Renal pelvis (tissue), 12 donors: ENCODE measurements at places on chromosomes 7 and 10. TPM values are rescaled to one million over a fixed set of nuclear protein-coding genes. Genes with fewer than 3 reads are reported as not detected.

DNA sequence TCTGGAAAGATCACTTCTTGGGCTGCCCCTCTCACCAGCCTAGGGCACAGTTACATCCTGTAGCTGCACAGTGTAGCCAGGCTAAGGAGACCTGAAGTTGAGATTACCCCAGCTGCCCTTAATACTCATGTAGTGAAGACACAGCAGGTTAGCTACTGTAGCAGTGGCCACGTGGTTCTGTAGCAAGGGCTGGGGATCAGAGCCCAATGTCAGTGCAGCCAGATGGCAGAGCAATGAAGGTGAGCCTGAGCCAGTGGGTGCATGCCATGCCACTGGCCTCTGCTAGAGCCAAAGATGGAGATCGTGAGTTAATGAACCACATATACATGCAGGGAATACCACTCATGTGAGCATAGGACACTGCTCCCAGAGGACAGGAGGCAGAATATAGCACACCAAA lies 15.5 kb downstream of the AMPH start:
- DNase-seq = no peak

DNA sequence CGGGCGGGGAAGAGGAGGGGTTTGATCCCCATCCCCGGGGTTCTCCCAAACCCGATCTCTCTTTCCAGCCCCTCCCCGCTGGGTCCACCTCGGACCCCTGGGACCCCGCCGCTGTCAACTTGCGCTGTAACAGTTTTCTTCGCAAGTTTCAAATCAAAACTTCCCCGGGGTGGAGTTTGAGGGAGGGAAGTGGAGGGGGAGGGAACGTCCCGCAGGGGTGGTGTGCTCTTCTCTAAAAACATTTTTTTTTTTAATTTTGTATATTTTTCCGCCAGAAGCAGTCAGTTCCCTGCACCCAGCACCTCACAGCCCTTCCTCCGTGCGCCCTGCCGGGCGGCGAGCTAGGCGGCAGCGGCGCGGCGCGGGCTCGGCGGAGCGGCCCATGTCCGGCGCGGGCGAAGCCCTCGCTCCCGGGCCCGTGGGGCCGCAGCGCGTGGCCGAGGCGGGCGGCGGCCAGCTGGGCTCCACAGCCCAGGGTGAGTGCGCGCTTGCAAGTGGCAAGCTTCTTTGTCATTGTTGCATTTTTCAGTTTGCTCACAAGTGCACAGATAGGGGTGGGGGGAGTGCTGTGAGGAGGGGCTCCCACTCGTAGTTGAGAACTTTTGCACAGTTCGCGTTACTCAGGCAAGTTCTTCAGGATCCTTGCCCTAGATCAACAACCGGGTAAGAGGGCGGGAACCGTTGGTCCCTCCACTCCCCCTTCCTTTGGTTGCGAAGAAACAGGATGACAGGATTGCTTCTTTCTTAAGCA lies 933 bp downstream of the MDFIC start:
- DNase-seq = peak; percentile 58

DNA sequence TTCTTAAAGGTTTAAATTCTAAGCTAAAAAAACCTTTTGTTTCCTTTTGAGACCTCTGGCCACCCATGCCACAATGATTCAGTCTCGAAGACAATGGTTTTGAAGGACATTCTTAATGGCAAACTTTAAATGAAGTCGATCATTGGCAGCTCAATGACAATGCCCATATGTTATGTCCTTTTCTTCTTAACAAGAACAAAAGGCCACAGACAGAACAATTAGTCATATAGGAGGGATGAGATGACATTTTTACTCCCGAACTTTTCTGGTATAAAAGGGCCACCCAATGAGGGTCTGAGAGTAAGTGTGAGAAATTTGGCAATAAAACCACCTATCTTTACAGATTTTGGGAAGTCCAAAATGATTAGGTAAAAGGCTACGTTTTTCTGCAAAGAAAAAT lies at the start of gene NPS:
TSS of gene NPS (plus strand) at position 301 of the 400 bp plus-strand sequence. CDS start at position 361, 60 bp downstream.
- DNase-seq = no peak

GRCh38 chr7:105841866-105842265 lies 34.5 kb downstream of the ATXN7L1 start:
- no peak for DNase-seq

GRCh38 chr7:143176128-143176527 lies 7.1 kb upstream of the TAS2R39 start:
- DNase-seq = no peak

DNA sequence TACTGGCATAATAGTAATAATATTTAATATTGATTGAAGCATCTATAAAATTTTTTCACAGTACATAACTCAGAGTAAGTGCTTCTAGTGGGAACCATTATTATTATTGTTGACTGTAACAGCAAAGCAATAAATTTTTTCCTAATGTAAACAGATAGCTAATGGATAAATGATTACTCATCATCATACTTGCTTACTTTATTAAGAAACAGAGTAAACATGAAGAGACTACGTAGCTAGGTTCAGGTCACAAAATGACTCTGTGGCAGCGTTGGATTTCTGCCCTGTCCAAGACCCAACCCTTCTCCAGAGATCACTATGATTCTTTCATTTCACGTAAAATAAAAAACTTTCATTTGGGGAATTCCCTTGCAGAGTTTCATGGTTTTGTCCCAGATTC lies 8.3 kb upstream of the ABCB5 start:
- DNase-seq = no peak

Gene UNCX
- 15.0 TPM for polyA plus RNA-seq

DNA sequence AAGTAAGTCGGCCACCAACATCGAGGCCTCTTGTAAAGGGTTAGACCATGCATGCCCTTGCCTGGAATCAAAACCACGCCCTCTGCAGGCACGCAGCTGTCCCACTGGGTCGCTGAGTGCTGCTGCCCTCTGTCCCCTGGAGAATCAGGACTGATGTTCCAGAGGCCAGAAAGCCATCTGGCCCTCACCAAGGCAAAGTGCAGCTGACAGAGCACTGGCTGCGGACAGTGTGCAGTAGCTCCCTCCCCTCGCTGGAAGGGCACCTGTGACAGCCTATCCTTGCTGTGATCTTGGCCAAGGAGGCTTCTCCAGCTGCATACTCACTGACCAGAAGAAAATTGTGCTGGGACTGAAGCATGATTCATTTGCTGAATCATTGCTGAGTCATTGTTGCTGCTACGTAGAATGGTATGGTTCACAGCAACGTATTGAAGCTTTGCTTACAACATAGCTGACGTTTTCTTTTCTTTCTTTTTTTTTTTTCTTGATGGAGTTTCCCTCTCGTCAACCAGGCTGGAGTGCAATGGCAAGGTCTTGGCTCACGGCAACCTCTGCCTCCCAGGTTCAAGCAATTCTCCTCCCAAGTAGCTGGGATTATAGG lies 30.4 kb downstream of the DDC start:
- DNase-seq = no peak

Gene PLAC9
- 30.8 TPM for polyA plus RNA-seq

- DNase-seq = no peak
Measured at GRCh38 chr7:98315318-98315993, 34.0 kb downstream of the BRI3 start.

GRCh38 chr7:130429019-130429418 lies 11.8 kb downstream of the CEP41 start:
- no peak for DNase-seq

Gene CD36
- 33.6 TPM for polyA plus RNA-seq

DNA sequence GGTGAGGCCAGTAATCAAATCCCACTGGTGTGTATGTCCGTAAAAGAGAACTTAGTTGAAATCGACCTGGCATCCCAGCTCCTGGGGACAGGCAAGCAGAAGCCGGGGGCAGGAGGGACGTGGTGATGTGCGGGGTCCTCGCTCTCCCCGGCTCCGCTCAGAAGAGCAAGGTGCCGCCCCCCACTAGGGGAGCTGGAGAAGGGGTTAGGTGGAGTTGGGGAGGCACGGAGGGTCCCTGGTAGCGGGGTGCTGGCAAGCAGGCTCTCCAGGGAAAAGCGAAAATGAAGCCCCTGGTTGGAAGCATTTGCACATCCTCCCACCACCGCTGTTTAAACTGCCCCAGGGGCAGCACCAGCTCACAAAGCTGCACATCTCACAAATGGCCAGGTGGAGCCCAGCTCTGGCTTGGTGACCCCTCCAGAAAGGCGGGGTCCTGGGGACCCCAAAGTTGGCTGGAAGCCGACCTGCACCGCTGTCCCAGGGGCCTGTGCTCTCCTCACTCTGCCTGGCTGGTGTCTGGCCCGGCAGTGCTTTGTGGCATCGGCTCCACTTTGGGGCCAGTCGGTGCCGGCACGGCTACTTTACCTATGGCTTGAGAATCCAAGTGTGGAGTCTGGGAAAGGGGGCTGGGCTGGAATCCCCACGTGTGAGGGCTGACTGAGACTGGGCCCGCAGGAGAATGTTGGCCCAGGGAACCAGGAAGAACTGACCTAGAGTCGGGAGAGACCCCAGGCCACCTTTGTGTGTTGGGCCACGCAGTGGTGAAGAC lies 2.9 kb upstream of the CFAP46 start:
- no peak for DNase-seq

Gene WEE2
- 0.30 TPM for polyA plus RNA-seq

DNA sequence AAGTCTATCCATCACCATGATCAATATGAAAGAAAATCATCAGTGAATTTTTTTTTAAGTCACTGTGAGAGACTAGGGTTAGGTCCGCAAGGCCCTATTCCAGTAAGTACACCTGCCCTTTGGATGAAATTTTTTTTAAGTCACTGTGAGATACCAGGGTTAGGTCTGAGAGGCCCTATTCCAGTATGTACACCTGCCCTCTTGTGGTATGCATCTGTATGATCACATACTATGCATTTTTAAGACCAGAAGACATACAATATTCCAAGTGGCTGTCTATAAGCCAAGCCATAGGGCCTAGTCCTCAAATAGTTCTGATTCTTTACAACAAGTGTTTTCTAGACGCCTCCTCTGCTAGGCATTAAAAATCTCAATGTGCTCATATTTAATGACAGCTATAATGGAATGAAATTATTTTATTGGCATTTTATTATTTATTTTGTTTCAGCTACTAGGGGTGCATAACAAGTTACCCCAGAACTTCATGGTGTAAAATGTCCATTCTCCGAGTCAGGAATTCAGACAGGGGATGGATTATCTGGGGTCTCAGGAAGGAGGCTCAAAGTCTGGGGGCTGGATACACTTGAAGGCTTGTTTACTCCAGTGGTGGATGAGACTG lies 53.1 kb downstream of the TEX36 start:
- peak; percentile 43 for DNase-seq

Gene LBX1
- polyA plus RNA-seq = 0.07 TPM

Gene IL6
- polyA plus RNA-seq = not detected

DNA sequence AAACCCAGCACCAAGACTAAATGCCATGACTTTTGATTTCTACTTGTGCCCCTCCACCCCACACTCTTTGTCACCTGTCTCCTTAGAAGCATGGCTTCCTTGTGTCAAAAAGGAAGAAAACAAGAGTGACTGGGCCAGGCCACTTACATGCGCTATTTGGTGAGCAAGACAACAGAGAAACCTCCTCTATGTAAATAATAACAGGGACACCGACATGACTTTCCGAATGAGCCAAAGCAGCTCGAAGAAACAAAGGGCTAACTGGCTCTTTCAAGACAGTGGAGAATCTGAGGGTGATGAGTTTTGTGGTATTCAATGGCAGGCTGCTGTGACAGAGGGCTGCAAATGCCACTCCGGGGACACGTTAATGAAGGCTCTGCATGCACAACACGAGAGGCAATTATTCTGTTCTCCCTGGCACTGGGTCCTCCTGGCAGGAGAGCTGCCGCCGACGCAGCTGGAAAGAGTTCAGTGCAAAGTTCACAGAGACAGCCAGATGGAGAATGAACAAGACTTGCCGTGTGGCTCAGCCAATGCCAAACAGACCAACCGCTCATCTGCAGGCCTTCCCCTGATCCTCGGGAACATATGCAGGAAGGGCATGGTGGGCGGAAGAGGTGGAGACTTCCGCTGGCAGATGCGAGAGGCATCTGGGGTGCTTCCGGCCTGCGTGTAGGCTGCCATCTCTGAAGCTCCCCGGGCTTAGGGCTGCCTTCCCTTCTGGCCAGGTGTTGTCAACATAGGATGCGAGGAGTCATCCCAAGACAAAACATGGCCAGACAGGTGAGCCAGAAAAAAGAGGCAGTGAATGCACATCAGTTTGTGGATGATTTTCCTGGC lies 59.1 kb upstream of the SMNDC1 start:
- no peak for DNase-seq

DNA sequence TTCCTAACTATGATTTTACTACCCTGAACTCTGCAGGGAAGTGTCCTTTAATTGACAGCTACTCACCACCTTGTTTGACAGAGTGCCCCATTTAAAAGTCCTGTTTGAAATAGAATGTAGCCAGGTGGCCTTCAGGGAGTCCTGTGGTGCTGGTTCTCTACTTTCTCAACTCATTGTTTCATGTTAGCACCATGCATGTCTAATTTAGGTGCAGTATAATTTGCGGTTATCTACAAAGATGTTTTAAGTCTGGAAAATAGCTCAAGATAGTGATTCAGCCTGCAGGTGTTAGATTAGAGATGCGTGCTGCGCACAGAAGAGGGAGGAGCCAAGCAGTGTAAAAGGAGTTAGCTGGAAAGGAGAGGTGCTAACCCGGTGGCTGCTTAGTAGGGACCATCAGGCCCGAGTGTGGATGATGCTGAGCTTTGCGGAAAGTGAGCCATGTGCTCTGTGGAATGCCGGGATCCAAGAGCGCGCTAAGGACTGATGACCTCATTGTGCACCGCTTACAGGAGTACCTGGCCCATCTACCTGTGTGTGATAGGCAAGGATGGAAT lies 1.2 kb downstream of the CCM2 start:
- no peak for DNase-seq

DNA sequence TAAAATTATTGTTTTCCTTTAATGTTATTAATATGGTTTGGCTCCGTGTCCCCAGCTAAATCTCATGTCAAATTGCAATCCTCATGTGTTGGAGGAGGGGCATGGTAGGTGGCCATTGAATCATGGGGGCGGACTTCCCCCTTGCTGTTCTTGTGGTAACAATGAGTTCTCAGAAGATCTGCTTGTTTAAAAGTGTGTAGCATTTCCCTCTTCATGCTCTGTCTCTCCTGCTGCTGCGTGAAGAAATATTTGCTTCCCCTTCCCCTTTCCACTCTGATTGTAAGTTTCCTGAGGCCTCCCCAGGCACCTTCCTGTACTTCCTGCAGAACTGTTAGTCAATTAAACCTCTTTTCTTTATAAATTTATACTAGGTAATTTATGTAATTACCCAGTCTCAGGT lies 27.5 kb downstream of the VIM start:
- no peak for DNase-seq

Gene CDHR1
- 0.65 TPM for polyA plus RNA-seq

- no peak for DNase-seq
Measured at GRCh38 chr10:132163278-132163765, 23.4 kb upstream of the DPYSL4 start.

GRCh38 chr10:49324711-49325110 lies 25.7 kb downstream of the C10orf71 start:
- no peak for DNase-seq

- DNase-seq = no peak
Measured at GRCh38 chr10:74900297-74900696, 73.9 kb downstream of the KAT6B start.
